ENCODE measurements at places on chromosomes 16 and 17.

GRCh38 chr16:54347961-54348360 lies 61.4 kb upstream of the IRX3 start:
- no peak for DNase-seq

DNA sequence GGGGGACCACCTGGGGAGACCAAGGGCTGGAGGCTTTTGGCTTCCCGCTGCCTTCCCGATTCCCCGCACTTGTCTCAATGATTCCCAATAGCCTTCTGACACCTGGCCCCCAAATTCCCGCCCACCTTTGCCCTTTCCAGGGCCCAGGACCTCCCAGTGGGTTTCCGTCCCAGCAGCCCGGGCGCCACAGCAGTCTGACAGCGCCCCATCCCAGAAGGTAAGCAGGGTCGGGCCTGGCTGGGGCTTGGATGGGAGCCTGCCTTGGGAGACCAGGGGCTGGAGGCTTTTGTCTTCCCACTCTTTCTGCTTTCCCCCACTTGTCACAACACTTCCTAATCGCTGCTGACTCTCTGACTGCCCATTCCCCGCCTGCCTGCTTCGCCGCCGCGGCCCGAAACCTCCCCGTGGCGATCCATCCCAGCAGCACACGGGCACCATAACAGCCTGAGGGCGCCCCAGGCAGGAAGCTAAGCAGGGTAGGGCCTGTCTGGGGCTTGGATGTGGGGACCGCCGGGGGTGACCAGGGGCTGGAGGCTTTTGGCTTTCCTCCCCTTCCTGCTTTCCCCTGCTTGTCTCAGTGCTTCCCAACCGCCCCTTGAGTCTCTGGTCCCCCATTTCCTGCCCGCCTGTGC lies 2289.3 kb downstream of the TP53TG3F start:
- DNase-seq: no peak

- DNase-seq: no peak
Observed at GRCh38 chr17:72034000-72034399, 86.8 kb upstream of the SOX9 start.

GRCh38 chr17:81253358-81254131 lies 14.4 kb downstream of the NDUFAF8 start:
- DNase-seq: no peak

GRCh38 chr17:9817086-9817485 lies 4.8 kb downstream of the GSG1L2 start:
- no peak for DNase-seq

DNA sequence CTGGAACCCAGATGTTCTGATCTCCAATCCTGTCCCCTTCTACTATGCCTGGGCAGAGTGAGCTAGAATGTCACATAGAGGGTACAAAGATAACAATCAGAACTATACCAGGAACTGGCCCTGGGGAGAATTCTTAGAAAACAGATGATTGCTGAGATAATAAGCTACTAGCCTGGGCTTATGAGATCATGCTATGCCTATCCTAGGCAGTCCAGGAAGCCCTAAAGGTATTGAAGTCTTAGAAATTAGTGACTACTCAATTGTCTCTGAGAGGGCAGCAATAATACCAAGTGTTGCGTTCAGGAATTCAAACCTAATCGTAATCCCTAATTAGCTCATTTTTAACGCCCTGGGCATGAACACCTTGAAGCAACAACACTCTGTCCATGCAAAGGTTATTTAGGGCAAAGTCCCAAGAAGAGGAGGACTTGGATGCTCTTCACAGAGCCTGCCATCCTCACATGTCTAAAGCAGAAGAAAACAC lies 77.1 kb downstream of the MMD start:
- no peak for DNase-seq

DNA sequence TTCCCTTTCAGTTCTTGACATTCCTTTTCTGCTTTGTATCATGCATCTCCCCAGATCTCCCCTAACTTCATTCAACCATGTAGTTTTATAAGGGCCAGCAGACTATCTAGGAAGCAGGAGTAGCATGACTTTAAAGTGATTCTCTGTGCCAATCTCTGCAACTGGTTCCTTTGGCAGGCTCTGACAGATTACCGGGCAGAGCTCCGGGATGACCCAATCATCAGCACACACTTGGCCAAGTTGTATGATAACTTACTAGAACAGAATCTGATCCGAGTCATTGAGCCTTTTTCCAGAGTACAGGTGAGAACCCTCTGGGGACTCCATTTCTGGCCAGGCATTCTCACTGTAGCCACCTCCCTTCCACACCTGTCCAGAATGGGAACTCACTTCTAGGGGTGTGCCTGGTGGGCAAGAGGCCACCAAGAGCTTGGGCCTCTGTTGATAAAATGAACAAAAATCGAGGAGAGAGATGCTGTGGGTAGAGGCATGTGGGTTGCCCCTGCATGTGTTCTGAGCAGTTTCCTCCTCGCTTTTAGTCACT lies 7.6 kb upstream of the CDK5R1 start:
- DNase-seq: no peak

- DNase-seq: no peak
Observed at GRCh38 chr17:9071016-9071415, 49.7 kb downstream of the NTN1 start.

- DNase-seq: no peak
Observed at GRCh38 chr17:62162898-62163297, 97.8 kb upstream of the MED13 start.

- no peak for DNase-seq
Observed at GRCh38 chr17:83086907-83087787, 7.7 kb downstream of the METRNL start.

DNA sequence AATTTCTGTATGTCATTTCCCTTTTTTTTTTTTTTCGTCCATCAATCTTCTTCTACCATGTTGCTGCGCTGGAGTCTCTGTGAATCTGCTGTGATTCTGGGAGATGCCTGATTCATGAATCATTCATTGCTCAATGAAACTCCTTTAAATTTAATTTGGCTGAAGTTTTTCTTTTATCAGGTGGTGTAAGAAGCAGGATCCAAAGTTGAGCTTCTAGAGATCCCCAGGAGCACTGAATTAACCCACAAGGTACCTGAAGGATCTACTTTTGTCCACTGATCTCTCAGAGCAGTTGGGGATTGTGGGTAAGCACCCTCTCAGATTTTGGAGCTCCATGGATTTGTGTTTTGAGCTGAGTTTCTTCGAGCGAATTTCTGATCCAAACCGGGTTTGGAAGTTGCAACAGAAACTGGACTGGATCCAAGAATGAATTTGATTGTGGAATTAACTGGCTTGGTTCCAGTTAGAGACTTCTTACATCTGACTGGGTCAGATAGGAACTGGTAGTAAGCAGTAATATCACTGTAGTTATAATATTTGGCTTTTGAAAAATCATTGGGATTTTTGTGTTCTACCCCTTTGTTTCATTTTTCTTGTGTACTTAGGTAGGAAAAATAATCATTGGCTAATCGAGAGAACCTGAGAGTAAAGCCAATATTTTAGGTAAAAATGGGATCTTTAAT lies 447.8 kb upstream of the TOM1L1 start:
- DNase-seq: no peak

- peak; percentile 78 for DNase-seq
Observed at GRCh38 chr17:77374170-77374936, 233.6 kb downstream of the SEC14L1 start.

- DNase-seq: peak; percentile 49
Observed at GRCh38 chr17:8288336-8289102, at the start of gene RANGRF. RANGRF (plus strand) TSS chr17:8288670; CDS start chr17:8288789, 119 bp downstream.

- no peak for DNase-seq
Observed at GRCh38 chr17:31653691-31654090, 205.4 kb downstream of the COPRS start.

DNA sequence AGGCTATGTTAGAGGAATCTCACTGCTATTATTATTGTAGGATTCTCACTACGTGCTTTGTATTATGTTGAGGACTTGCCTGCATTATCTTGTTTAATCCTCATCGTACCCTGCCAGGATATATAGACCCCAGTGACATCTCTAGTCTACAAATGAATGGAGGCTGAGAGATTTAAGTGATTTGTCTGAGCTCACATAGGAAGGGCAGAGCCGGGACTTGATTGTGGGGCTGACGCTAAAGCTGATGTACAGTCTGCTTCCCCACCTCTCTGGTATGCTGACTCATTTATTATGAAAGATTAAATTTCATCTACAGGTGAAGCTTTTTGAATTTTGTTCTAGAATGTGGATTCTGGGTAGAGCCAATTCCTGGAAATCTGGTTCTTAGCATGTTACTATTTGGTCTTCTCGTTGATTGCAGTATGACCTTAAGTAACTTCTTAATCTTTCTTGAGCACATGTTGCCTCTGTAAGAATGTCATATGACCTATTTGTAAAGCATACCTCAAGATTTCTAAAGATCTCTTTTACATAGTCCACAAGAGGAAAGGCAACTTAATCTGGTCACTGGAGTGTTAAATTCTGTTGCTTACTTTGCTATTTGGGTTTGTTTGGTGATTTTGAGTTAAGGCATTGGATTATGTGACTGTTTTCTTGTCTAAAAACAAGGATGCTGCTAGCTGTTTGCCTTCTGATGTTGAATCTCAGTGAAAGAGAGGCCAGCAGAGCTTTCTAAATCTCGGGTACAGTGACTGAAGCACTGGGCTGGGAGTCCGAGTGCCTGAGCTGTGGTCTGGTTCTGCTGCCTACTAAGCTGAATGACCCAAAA lies 12.4 kb downstream of the METTL9 start:
- DNase-seq: no peak

DNA sequence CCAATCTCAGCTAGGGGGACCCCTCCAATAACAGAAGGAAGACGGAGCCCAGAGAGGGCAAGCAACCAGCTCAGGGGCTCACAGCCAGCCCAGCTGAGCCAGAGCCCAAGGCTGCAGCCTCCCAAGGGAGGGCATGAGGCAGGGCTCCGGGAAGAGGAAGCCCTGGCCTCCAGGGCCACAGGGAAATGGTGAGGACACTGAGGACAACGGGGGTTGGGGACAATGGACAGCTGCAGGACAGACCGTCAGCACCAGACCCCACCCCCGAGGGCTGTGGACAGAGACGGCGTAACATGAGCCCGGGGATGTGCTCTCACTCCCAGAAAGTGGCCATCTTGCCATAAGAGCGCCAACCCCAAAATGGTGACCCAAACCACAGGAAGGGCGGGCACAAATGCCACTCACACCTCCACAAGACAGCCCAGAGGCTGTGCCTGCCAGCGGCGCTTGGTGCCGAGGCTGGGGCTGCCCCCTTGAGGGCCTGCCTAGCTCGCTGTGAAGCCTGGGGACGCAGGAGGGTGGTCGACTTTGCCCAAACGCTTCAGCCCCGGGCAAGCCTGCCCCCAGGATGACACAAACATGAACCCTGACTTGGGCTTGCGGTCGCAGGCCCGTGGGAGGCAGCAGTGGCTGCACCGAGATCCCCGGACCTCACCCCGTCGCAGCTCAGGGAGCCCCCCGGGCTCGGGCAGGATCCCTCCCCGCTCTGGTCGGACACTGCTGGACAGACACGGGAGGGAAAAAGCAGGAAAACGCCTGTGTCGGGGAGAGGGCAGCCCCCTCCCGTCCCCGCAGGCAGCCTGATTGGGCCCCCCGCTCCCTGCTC lies 10.5 kb downstream of the PIMREG start:
- no peak for DNase-seq

GRCh38 chr16:85556456-85557082 lies 56.6 kb upstream of the GSE1 start:
- DNase-seq: no peak

- no peak for DNase-seq
Observed at GRCh38 chr17:67569015-67569451, 148.7 kb upstream of the NOL11 start.

GRCh38 chr17:17494499-17494869 lies 1.7 kb downstream of the RASD1 start:
- DNase-seq: no peak

DNA sequence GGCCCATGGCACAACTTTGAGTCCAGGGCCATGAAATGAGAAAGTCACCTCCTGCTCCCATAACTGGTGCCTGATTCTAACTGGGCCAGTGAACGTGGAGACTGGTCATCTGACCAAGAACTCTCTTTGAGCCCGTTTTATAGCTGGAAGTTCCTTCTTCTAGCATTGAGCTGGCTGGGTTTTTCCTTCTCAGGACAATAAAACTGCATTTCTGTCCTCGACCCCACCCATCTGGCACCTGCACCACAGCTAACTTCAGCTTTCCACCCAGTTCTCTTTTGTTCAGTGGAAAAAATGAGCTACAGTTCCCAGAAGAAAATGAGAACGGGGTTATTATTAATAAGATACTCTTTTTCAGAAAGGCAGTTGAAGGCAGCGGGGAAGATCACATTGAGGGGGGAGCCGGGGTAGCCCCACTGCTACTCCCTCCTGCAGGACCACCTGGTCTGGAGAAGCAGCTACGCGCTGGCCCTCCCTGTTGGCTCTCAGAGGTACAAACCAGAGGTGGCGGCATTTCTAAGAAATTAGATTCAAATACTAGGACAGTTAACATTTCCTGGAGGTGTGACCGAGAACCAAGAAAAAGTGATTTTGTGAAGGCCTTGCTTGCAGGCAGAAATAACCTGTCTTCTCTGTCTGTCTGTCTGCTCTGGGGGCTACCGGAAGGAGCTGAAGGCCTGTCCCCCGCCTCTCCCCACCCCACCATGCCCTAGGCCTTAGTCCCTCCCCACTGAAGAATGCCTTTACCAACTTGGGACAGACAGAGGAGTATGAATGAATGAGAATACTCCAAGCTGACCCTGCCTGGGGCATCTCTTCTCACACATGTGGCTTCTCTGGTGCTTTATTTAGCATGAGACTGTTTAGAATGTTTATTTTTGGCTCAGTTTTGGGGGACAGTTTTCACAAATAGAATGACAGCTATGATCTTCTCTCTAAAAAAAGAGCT lies 123.9 kb downstream of the XYLT1 start:
- no peak for DNase-seq

DNA sequence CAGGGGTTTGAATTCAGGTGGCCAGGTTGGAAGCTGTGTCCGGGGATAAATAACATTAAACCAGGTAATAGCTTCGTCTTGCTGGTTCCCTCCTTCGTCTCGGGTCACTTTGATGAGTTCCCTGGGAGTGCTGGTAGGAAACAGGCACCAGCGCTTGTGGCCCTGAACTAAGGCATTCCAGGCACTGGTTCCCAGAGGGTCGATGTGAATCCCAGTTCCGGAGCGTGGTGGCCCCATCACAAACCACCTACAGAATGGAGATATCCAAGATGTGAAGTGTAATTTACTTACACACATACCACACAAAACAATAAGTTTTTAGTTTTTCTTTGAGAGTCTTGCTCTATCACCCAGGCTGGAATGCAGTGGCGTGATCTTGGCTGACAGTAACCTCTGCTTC lies 2.6 kb downstream of the JMJD6 start:
- no peak for DNase-seq

GRCh38 chr16:1579214-1579613 lies 32.7 kb downstream of the IFT140 start:
- no peak for DNase-seq

Data from AG09319 (cell line).